ENCODE measurements at places on chromosomes 1 and 21. TPM values are rescaled to one million over a fixed set of nuclear protein-coding genes. Genes with fewer than 3 reads are reported as not detected.

The ACKR1 gene
- total RNA-seq, result 33.5 TPM

GRCh38 chr1:118987468-118988185 lies 516 bp downstream of the TBX15 start:
- peaks cover 39% of the 10 kb centered on the region for H3K4me1 ChIP-seq
- peaks cover 94% of the 10 kb centered on the region for H3K27me3 ChIP-seq
- peak overlapping the region; percentile 13 for H3K4me3 ChIP-seq
- H3K27ac ChIP-seq, result no peak overlapping the region
- no peak for DNase-seq

The SPTA1 gene
- not detected for total RNA-seq

DNA sequence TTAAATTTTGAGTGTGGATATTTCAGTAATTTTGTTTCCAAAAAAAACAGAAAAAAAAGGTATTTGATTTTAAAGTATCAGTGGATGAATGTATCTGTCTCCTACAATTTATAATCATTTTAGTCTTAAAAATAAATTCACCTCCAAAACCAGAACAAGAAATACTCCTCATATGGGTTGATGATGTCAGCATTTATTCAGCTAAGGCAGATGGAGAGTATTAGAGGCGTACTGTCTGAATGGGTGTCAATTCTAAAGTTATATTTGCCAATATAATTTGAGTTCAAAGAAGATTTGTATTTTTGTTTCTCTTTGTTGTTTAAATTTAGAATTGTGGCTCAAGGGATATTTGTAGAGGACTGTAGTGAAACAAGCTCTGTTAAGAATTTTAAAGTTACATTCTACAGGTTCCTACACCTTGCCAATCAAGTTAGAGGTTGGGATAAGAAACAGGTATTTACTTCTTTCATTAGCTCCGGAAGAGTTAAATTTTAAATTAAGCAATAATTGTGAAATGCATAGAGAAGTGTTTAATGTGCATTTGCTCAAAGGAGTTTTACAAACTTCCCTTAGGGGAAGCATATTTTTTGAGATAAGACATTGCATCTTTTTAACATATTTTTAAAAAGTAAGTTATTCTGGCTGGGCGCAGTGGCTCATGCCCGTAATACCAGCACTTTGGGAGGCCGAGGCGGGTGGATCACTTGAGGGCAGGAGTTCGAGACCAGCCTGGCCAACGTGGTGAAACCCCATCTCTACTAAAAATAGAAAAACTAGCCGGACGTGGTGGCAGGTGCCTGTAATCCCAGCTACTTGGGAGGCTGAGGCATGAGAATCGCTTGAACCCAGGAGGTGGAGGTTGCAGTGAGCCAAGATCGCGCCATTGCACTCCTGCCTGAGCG lies 1.2 kb downstream of the PLA2G4A start:
- peak overlapping the region; percentile 69 for H3K4me3 ChIP-seq
- H3K4me1 ChIP-seq, result peaks cover 24% of the 10 kb centered on the region
- H3K36me3 ChIP-seq, result no peaks in the 10 kb centered on the region

The MTF1 gene
- total RNA-seq, result 4.3 TPM

DNA sequence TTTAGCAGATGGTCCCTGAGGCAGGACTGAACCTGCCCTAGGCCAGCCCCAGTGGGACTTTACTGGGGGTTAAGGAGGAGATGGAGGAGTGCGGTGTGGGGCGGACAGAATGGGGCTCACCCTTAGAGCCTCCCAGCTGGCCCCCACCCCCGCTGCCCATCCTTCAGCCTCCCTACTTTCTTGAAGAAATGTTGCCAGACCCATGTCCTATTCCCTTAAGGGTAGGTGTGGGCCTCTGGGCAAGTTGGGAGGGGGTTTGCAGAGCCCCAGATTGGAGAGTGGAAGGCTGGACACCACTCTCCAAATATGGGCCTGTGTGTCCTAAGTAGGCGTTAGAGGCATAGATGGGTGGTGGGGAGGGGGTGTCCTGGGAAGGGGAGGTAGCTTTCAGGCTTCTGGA lies 19.2 kb upstream of the EPS8L3 start:
- peak; percentile 62 for DNase-seq
- no peaks in the 10 kb centered on the region for H3K36me3 ChIP-seq
- no peak overlapping the region for H3K4me3 ChIP-seq
- H3K27ac ChIP-seq, result no peak overlapping the region
- H3K4me1 ChIP-seq, result peaks cover 4% of the 10 kb centered on the region

The ELF3 gene
- total RNA-seq, result 0.27 TPM

DNA sequence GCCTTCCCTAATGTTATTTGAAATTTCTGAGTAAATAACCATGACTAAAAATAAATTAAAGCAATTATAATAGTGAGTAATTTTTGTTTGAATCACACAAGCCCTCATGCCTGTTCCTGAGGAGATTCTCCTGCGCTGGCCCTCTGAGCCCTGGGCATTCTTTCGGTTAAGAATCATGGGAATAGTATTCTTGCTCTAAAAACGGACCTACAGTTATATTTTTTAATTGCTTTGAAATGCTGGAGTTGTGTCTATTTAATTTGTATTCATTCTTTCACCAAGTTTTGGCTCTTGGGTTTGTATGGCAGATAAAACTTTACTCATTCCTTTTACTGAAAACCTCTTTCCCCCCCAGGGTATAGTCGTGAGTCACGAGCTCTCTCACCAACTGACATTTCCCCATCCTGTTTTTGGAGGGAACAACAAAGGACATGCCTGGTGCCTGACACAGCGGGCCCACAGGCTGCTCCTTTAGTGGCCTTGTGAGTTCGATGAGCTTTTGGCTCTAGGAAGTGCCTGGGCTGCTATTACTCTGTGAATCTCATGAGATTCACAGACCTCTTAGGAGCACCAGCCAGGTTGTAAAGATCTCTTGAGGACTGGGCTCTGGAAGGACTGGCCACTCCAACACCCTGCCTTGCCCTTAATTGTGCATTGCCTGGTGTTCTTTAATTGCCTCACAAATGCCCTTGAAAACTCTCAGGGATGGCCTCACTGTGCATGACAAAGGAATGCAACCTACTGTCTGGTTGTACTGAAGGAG lies 58.6 kb downstream of the DDR2 start:
- H3K4me3 ChIP-seq, result no peak overlapping the region
- H3K4me1 ChIP-seq, result peaks cover 93% of the 10 kb centered on the region
- peak; percentile 90 for DNase-seq
- no peaks in the 10 kb centered on the region for H3K36me3 ChIP-seq
- H3K27ac ChIP-seq, result peak overlapping the region; percentile 88

GRCh38 chr1:178086766-178087165 lies 7.1 kb upstream of the RASAL2 start:
- H3K36me3 ChIP-seq, result no peaks in the 10 kb centered on the region
- no peak for DNase-seq
- H3K4me1 ChIP-seq, result peaks cover 11% of the 10 kb centered on the region
- no peak overlapping the region for H3K27ac ChIP-seq

The TMEM63A gene
- 25.3 TPM for total RNA-seq

DNA sequence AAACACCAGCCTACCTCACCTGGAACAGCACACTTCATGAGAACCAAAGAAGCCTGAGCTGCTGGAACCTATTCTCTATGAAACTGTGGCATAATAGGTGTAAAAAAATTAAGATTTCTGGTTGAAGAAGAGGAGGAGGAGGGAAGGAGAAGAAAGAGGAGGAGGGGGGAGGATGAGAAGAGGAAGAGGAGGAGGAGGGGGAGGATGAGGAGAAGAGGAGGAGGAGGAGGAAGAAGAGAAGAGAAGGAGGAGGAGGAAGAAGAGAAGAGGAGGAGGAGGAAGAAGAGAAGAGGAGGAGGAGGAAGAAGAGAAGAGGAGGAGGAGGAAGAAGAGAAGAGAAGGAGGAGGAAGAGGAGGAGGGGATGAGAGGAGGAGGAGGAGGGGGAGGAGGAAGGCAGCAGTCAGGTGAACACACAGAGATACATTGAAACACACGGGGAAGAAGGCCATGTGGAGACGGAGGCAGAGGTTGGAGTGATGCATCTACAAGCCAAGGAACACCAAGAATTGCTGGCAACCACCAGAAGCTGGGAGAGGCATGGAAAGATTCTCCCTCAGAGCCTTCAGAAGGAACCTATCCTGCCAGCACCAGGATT lies 8.2 kb downstream of the ACTA1 start:
- H3K36me3 ChIP-seq, result no peaks in the 10 kb centered on the region
- peaks cover 10% of the 10 kb centered on the region for H3K27me3 ChIP-seq
- no peak overlapping the region for H3K27ac ChIP-seq
- H3K4me1 ChIP-seq, result peaks cover 2% of the 10 kb centered on the region
- DNase-seq, result no peak

- no peak for DNase-seq
- H3K4me3 ChIP-seq, result no peak overlapping the region
- H3K36me3 ChIP-seq, result no peaks in the 10 kb centered on the region
- no peaks in the 10 kb centered on the region for H3K27me3 ChIP-seq
- H3K4me1 ChIP-seq, result no peaks in the 10 kb centered on the region
Measured at GRCh38 chr1:236677641-236678235, 8.6 kb upstream of the ACTN2 start.

The UBL4B gene
- not detected for total RNA-seq

The LCE1F gene
- not detected for total RNA-seq

- no peaks in the 10 kb centered on the region for H3K36me3 ChIP-seq
- DNase-seq, result no peak
- H3K27me3 ChIP-seq, result no peaks in the 10 kb centered on the region
- no peak overlapping the region for H3K27ac ChIP-seq
- H3K4me3 ChIP-seq, result no peak overlapping the region
Measured at GRCh38 chr1:18285538-18285924, 177.9 kb downstream of the IGSF21 start.

DNA sequence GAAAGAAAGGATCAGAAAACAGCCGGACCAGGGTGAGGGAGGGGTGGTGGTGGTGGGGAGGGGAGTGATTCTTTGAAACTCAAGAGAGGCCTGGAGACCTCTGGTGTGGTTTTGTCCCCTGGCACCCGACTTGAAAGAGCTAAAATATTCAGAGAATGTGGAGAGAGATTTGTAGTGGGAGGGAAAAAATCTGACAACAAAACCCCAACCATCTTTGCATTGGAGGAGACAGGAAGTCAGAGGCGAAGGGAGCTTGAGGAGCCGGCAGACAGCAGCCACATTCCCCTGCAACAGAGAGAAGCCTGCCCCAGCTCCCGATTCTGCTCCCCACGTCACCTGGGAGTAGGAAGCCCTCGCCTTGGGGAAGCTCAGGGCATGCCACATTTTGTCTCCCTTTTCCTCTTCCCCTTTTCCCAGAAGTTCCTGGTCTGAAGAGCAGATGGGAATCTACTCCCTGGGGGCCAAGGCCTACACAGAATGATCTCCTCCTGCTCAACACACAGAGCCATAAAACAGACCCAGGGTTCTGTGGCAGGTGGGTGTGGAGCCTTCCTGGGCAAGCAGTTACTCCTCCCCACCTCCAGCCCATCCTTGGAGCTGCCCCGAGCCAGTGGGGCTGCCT lies 84.9 kb downstream of the ITPKB start:
- H3K27ac ChIP-seq, result no peak overlapping the region
- H3K36me3 ChIP-seq, result no peaks in the 10 kb centered on the region
- no peak for DNase-seq

The GPR37L1 gene
- under 0.01 TPM for total RNA-seq

The CASZ1 gene
- total RNA-seq, result 12.7 TPM

DNA sequence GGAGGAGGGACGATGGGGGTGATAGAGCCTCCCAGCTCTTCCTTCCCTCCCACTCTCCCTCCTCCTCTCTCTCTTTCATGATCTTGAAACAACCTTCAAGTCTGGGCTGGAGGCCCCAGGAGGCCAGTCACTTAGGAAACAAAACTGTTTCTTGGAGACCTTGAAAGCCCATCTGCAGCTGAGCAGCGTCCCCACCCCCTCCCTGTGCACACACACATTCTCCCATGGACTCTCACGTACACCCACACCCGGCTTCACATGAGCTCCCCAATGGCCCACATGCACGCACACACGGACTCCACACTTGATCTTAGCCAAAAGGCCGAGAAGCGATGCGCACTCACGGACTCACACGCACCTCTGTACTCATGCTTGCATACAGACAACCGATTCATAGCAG lies 3.2 kb upstream of the ATP1A2 start:
- no peak for DNase-seq
- H3K27me3 ChIP-seq, result no peaks in the 10 kb centered on the region
- no peaks in the 10 kb centered on the region for H3K36me3 ChIP-seq
- H3K27ac ChIP-seq, result no peak overlapping the region
- no peak overlapping the region for H3K4me3 ChIP-seq

- no peak overlapping the region for H3K4me3 ChIP-seq
- H3K4me1 ChIP-seq, result no peaks in the 10 kb centered on the region
- H3K27me3 ChIP-seq, result no peaks in the 10 kb centered on the region
- H3K36me3 ChIP-seq, result no peaks in the 10 kb centered on the region
Measured at GRCh38 chr1:117566556-117566955, 39.3 kb upstream of the TENT5C start.

DNA sequence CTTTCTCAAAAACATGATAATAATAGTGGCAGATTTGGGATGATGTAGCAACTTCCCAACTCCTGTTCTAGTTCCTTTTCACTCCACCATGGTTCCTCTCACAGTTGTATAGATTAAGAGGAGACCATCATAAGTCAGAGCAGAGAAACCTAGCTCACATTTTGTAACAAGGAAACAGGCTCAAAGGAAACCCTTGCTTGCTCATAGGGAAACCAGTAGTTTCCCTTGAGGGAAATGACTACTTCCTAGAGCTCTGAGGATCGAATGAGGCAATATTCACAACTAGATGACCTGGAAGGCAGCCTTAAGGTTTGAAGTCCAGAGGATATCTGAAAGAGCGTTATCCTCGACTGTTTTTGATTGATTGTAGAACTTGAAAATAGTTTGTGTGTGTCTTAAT lies 76.1 kb upstream of the C8B start:
- H3K27ac ChIP-seq, result no peak overlapping the region
- DNase-seq, result no peak
- no peaks in the 10 kb centered on the region for H3K36me3 ChIP-seq
- no peak overlapping the region for H3K4me3 ChIP-seq

DNA sequence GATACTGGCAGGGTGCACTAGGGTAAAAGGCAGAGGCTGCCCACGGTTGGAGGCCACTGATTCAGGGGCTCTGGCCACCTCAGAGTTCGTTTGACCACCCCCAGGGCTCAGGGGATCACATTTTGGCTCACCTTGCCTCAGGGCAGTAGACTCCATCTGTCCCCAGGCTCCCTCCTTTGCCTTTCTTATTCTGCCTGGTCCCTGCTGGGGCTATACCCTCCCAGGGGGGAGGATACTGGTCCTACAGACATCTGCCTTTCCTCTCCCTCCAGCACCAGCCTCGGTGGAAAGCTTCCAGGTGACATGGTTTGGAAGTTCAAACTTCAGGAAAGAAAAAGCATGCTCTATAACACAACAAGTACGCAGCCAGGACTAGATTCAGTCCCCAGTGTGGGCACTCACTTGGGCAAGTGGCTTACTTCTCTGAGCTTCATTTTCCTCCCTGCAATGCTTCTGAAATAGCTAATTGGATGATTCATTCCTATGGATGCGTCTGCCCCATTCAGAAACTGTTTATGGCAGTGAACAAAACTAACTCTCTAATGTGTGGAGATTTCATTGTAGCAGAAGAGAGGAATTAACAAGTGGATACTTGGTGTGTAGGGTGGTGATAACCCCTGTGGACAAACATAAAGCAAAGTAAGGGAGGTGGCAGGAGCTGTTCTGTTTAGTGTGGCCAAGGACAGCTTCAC lies 154.8 kb downstream of the TRABD2B start:
- no peaks in the 10 kb centered on the region for H3K36me3 ChIP-seq
- no peaks in the 10 kb centered on the region for H3K27me3 ChIP-seq
- H3K4me3 ChIP-seq, result no peak overlapping the region
- H3K4me1 ChIP-seq, result no peaks in the 10 kb centered on the region
- peak overlapping the region; percentile 2 for H3K27ac ChIP-seq

The GRIK1 gene
- total RNA-seq, result not detected

GRCh38 chr1:80629304-80629837 lies 1171.4 kb upstream of the ADGRL2 start:
- H3K27me3 ChIP-seq, result no peaks in the 10 kb centered on the region
- H3K36me3 ChIP-seq, result no peaks in the 10 kb centered on the region
- H3K27ac ChIP-seq, result no peak overlapping the region
- H3K4me3 ChIP-seq, result no peak overlapping the region
- no peaks in the 10 kb centered on the region for H3K4me1 ChIP-seq
- no peak for DNase-seq
